Dermis blood vessel endothelial cell (primary cell): ENCODE measurements at places on chromosomes 6 and 20. TPM values are rescaled to one million over a fixed set of nuclear protein-coding genes. Genes with fewer than 3 reads are reported as not detected.

Gene TOX2
- 0.88 and 1.5 TPM in 2 replicates for total RNA-seq

Gene ARMC12
- total RNA-seq = 0.34 and 0.37 TPM in 2 replicates

DNA sequence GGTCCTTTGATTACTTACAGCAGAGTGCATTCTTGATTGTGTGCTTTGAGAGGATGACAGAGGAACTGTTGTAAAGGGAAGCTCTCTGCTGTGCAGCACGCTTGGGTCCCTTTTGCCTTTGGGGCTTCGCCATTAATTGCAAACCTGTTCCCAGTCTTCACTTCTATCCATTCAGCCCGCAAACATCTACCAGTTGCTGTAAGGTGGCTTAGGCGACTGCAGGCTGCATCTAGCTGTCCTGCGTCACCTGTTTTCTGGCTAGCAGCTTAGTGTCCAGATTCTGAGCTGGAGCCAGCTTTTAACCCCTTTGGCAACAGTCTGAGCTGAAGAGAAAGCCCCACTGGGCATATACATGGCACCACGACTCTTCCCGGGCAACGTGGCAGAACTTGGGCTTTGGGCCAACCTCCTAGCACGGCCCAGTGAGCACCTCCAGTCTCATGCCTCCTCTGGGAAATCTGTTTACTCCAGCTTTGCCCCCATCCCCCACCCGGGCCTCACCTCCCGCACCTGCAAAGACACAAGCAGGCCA lies 2.5 kb upstream of the FASTKD5 start:
- DNase-seq = no peak

GRCh38 chr20:22818636-22819035 lies 216.5 kb upstream of the SSTR4 start:
- no peak for DNase-seq

Gene EYS
- not detected in 2 replicates for total RNA-seq

GRCh38 chr6:23329086-23329485 lies 759.7 kb downstream of the HDGFL1 start:
- no peak for DNase-seq

DNA sequence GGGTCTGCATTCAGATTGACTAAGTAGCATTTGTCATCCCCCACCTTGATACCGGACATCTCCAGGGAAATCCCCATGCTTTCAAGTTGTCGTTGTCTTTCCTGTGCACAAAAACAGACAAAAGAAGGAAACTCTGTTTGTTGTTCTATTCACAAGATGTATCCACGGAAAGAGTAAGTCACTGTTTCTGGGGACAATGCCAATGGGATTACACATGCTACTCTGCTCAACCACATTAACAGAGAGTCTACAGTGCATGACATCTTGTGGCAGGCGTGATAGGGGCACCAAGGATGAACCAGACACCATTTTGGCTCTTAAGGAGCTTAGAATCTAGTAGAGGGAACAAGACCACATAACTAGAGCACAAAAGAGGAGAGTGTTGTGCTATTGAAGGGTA lies 124.4 kb upstream of the NUP153 start:
- DNase-seq = peak; percentile 98

DNA sequence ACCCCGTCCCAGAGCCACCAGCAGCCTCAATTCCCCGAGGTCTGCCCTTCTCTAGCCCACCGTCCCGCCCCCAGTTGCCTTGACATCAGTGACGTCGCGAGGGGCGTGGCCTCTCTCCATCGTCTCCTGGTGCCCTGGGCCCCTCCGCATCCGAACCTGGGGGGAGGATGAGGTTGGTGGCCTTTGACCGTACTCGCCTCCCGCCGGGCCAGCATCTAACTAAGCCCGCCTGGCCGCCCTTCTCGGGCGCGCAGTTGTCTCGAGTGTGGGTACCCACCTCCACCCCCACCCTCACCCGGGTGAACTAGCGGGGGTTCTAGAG lies 5.5 kb upstream of the ARMC12 start:
- DNase-seq = peak; percentile 90

- no peak for DNase-seq
Observed at GRCh38 chr6:38789256-38789655, 74.1 kb downstream of the DNAH8 start.

DNA sequence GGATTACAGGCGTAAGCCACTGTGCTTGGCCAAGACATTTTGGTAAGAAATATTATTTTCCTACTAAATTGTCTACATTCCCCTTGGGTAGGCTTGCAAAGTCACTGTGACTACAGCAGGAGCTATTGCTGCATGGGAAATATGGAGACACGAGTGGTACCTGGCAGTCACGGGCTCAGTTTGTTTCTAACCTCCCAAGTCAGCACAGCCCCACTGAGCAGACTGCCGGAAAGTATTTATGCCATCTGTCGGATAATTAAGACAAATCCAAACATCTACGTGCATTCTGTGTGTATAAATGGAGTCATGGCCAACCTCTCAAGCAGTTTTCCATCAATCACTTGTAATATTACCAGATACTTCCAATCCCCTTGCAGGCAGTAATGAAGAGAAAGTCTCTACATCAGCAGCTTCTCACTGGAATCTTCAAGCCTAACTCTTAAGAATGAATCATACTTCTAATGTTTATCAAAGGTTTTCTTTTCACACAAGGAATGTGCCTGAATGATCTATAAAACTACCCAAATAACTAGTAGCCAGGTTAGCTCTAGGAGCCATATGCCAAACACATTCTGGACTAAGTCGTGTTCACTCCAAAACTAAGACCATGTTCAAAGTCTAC lies 20.1 kb downstream of the PSMB1 start:
- no peak for DNase-seq

- DNase-seq = no peak
Observed at GRCh38 chr6:51260003-51260402, 441.3 kb downstream of the TFAP2B start.

DNA sequence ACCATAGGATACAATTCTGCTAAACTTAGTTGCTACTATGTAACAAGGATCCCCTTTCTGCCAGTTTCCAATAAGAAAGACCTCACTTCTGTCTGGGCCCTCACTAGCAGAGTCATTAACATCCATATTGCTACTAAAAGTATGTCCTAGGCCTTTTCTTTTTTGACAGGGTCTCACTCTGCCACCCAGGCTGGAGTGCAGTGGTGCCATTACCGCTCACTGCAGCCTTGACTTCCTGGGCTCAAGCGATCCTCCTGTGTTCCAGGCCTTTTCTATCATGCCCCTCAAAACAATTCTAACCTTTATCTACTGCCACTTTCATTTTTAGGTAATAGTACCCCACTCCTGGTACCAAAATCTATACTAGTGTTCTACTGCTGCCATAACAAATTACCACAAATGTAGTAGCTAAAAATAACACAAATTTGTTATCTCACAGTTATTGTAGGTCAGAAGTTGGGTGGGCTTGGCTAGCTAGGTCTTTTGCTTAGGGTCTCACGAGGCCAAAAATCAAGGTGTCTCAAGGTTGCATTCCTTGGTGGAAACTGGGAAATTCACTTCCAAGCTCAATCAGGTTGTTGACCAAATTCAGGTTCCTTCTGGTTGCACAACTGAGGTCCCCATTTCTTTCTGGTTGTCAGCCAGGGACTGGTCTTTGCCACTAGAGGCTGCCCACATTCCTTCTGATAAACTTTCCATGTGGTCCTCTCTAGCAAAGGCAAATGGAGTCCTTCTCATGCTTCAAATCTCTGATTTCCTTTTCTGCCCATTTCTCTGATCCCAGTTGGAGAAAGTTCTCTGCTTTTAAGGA lies 3.0 kb downstream of the CSNK2A1 start:
- peak; percentile 21 for DNase-seq
